ENCODE measurements at places on chromosomes 6 and 20. TPM values are rescaled to one million over a fixed set of nuclear protein-coding genes. Genes with fewer than 3 reads are reported as not detected.

DNA sequence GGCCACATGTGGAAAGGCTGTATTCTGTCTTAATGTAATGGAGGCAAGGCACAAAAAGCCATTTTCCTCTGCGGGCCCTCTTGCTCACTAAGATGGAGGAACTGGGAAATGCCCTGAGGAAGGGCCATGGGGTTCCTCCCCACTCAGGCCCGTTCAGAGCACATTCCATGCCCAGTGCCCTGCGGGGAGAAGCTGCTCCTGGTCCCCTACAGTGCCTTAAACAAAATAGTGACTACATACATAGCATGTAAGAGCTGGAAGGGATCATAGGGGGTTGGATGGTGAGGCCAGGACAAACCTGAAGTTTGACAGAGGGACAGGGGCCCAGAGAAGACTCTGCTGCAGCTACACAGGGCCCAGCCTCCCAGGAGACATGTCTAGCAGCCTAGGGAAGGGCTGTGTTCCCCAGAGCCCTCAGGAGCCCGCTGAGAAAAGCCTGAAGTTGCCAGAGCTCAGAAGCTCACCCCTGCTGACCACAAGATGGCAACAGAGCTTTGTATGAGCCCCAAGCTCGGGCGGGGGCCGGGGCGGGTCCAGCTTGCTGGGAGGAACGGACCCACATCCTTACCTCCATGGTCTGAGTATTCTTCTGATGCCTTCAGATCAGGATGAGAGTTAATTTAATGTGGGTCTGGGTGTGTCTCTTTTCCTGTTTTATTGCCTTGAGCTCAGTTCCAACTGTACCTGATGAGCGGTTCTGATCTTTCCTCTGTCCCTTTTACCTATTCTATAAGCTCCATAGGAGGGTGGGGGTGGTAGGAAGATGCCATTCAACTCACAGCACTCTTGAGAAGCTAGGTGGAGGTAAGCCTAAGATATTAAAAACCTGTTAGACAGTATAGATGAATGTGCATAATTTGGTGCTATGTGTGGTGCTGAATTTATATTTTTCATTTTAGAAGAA, 242.9 kb downstream of the CDC5L start:
- H3K27me3 ChIP-seq, result no peaks in the 10 kb centered on the region
- no peaks in the 10 kb centered on the region for H3K36me3 ChIP-seq
- H3K27ac ChIP-seq, result no peak overlapping the region
- peaks cover 31% of the 10 kb centered on the region for H3K4me1 ChIP-seq
- no peak for DNase-seq
- H3K4me3 ChIP-seq, result no peak overlapping the region

- DNase-seq, result no peak
- no peak overlapping the region for H3K4me3 ChIP-seq
- no peaks in the 10 kb centered on the region for H3K36me3 ChIP-seq
- no peaks in the 10 kb centered on the region for H3K4me1 ChIP-seq
- H3K27ac ChIP-seq, result no peak overlapping the region
Measured at GRCh38 chr6:3612341-3613041, 139.0 kb downstream of the PXDC1 start.

GRCh38 chr6:26044140-26045064, 42.8 kb upstream of the HFE start:
- H3K36me3 ChIP-seq, result no peaks in the 10 kb centered on the region
- DNase-seq, result peak; percentile 89
- H3K4me1 ChIP-seq, result peaks cover 17% of the 10 kb centered on the region
- H3K27me3 ChIP-seq, result no peaks in the 10 kb centered on the region
- peak overlapping the region; percentile 48 for H3K4me3 ChIP-seq

DNA sequence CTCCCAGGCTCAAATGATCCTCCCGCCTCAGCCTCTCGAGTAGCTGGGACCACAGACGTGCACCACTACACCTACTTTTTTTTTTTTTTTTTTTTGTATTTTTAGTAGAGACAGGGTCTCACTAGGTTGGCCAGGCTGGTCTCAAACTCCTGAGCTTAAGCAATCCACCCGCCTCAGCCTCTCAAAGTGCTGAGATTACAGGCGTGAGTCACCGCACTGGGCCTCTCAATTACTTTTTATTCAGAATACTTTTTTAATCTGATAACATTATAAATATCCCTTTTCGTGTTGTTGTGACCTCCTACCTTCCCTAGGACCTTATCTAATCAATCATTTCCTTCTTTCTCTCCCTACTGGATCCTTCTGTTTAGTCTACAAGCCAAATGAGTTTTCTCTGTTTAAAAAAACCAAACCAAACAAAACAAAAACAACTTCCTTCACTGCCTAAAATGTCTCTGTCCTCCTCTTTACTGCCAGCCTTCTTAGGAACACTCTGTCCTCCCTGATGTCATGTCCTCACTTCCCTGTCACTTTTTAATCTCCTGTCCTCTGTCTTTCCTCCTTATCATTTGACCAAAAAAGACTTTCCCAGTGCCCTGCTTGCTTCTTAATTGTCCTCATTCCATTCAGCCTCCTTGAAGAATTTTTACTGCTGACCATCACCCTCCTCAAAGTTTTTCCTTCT, 85.0 kb downstream of the CAP2 start:
- DNase-seq, result no peak
- H3K4me1 ChIP-seq, result peaks cover 1% of the 10 kb centered on the region
- no peak overlapping the region for H3K27ac ChIP-seq

GRCh38 chr6:43891072-43891870, 121.3 kb downstream of the VEGFA start:
- no peak overlapping the region for H3K27ac ChIP-seq
- H3K36me3 ChIP-seq, result no peaks in the 10 kb centered on the region
- H3K4me1 ChIP-seq, result no peaks in the 10 kb centered on the region
- no peak overlapping the region for H3K4me3 ChIP-seq

Gene FOXF2
- not detected for total RNA-seq

DNA sequence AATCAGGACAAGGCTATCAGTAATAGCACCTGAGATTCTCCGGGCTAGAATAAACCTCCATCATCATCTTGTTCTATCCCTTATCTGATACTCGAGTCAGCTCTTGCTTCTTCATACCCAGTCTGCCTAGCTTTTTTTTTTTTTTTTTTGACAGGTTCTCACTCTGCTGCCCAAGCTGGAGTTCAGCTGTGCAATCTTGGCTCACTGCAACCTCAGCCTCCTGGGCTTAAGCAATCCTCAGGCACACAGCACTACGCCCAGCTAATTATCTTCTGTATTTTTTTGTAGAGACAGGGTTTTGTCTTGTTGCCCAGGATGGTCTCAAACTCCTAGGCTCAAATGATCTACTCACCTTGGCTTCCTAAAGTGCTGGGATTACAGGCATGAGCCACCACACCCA, 19.5 kb downstream of the SRSF6 start:
- no peaks in the 10 kb centered on the region for H3K27me3 ChIP-seq
- no peak for DNase-seq
- H3K27ac ChIP-seq, result no peak overlapping the region
- H3K4me3 ChIP-seq, result no peak overlapping the region

GRCh38 chr6:117677553-117678141, 2.4 kb downstream of the NUS1 start:
- no peak overlapping the region for H3K4me3 ChIP-seq
- H3K27me3 ChIP-seq, result no peaks in the 10 kb centered on the region
- no peak for DNase-seq
- no peaks in the 10 kb centered on the region for H3K36me3 ChIP-seq
- H3K27ac ChIP-seq, result no peak overlapping the region
- peaks cover 77% of the 10 kb centered on the region for H3K4me1 ChIP-seq

- no peaks in the 10 kb centered on the region for H3K4me1 ChIP-seq
- H3K4me3 ChIP-seq, result no peak overlapping the region
- no peak for DNase-seq
Measured at GRCh38 chr20:14264869-14265268, 72.5 kb downstream of the FLRT3 start.

Gene RNF182
- total RNA-seq, result not detected

DNA sequence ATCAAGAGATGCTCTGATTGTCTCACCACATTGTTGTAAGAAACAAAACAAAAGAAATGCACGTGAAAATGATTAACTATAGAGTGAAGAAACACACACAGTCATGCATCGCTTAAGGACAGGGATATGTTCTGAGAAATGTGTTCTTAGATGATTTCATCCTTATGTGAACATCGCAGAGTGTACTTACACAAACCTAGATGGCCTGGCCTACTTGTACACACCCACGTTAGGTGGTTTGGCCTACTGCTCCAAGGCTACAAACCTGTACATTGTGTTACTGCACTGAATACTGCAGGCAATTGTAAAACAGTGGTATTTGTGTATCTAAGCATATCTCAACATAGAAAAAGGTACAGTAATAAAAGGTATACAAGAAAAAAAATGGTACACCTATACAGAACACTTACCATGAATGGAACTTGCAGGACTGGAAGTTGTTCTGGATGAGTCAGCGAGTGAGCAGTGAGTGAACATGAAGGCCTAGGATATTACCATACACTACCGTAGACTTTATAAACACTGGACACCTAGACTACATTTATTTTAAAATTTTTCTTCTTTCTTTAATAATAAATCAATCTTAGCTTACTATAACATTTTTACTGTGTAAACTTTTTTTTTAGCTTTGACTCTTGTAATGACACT, 48.6 kb downstream of the FKBP5 start:
- no peak overlapping the region for H3K27ac ChIP-seq
- H3K4me1 ChIP-seq, result no peaks in the 10 kb centered on the region
- peaks cover 33% of the 10 kb centered on the region for H3K36me3 ChIP-seq
- H3K27me3 ChIP-seq, result no peaks in the 10 kb centered on the region

Gene SLC22A2
- not detected for total RNA-seq

DNA sequence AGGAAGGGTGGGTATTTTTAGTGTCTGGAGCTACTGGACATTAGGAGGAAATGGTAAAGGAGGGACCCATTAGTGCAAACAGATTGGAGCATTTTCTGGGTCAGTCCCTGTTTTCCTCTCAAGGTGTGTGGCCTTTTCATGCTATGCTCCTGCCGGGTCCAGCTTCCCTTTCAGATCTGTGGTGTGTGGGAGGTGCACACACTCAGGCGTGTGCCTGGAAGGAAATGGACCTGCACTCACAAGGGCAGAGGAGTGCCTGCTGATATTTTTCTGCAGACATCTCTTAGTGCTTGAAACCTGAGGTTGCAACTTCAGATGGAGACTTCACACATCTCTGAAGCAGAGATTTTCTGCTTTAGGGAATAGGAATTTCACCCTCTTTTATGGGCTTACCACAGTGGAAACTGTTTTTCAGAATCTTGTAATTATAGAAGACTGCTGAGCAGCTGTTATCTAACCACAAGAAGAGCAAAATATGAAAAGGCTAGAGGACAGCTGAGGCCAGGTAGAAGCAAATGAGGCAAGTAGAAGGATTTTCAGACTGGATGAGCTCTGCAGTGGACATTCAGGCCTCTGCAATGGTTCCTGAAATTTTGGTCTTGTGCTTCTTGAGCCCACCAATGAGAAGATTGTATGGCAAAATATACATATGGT, 764.3 kb downstream of the QKI start:
- DNase-seq, result no peak
- no peak overlapping the region for H3K4me3 ChIP-seq
- no peaks in the 10 kb centered on the region for H3K27me3 ChIP-seq
- H3K27ac ChIP-seq, result no peak overlapping the region

GRCh38 chr6:138509371-138509770, 10.1 kb upstream of the NHSL1 start:
- no peaks in the 10 kb centered on the region for H3K27me3 ChIP-seq
- no peaks in the 10 kb centered on the region for H3K4me1 ChIP-seq
- no peak overlapping the region for H3K4me3 ChIP-seq
- no peak overlapping the region for H3K27ac ChIP-seq
- no peak for DNase-seq
- no peaks in the 10 kb centered on the region for H3K36me3 ChIP-seq

DNA sequence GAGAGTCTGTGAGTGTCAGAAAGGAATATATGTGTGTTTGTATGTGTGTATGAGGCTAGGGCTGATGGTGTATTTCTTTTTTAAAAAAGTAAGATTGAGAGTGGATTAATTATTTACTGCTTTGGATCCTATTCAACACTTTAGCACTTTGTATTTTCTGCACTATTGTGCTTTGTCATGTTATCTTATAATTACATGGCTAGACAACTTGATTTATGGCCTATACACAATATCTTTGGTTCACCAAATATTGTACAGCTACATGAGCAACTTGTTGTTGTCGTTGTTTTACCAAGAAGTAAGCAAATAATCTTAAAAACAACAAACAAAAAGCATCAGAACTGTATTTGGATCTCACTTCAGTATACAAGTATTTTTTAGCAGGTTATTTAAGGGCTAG, 84.6 kb upstream of the TBX18 start:
- no peak overlapping the region for H3K4me3 ChIP-seq
- H3K36me3 ChIP-seq, result no peaks in the 10 kb centered on the region
- H3K27ac ChIP-seq, result no peak overlapping the region
- no peaks in the 10 kb centered on the region for H3K27me3 ChIP-seq
- DNase-seq, result no peak

DNA sequence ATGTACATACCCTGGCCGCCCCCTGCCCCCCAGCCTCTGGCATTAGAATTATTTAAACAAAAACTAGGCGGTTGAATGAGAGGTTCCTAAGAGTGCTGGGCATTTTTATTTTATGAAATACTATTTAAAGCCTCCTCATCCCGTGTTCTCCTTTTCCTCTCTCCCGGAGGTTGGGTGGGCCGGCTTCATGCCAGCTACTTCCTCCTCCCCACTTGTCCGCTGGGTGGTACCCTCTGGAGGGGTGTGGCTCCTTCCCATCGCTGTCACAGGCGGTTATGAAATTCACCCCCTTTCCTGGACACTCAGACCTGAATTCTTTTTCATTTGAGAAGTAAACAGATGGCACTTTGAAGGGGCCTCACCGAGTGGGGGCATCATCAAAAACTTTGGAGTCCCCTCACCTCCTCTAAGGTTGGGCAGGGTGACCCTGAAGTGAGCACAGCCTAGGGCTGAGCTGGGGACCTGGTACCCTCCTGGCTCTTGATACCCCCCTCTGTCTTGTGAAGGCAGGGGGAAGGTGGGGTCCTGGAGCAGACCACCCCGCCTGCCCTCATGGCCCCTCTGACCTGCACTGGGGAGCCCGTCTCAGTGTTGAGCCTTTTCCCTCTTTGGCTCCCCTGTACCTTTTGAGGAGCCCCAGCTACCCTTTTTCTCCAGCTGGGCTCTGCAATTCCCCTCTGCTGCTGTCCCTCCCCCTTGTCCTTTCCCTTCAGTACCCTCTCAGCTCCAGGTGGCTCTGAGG, 7.6 kb downstream of the CDKN1A start:
- H3K4me3 ChIP-seq, result no peak overlapping the region
- H3K27ac ChIP-seq, result peak overlapping the region; percentile 29

Measured in spleen (tissue), 13 donors.